Suprapubic skin (tissue), 4 donors: ENCODE measurements at places on chromosomes 3 and 15.

DNA sequence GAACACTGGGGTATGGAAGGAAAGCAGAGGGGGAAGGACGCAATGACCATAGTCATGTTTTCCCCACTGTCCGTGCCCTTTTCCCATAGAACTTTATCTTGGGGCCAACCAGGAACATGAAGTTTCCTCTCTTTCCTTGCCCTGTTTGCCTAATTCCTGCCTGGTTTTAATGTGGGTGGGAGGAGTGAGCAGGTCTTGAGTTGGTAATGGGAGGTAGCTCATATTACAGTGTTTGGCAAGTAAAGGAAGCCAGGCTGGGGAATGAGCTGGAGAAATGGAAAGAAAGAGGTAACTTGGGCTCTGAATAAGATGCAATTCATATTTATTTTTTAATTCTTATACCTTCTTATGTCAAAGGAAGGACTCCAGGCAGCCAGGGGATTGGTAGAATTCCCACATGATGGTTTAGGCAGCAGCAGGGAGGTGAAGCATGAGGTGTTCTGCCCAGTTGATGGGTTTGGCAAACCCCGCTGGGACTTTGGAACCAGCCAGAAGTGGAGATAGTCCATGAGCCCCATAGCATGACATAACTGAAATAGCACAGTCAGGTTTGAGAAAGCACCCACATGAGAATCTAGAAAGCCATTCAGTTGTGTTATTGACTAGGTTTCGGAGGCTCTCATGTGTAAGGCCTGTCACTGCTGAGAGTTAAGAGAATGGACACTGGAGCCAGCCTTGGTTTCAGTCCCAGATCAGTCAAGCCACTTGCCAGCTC lies 60.0 kb downstream of the CCK start:
- no peak overlapping the region for H3K27ac ChIP-seq
- H3K4me3 ChIP-seq = no peak overlapping the region
- peaks cover 80% of the 10 kb centered on the region for H3K36me3 ChIP-seq
- H3K4me1 ChIP-seq = no peaks in the 10 kb centered on the region

- H3K27me3 ChIP-seq = no peaks in the 10 kb centered on the region
- H3K27ac ChIP-seq = no peak overlapping the region
- no peaks in the 10 kb centered on the region for H3K4me1 ChIP-seq
- DNase-seq = no peak
- no peaks in the 10 kb centered on the region for H3K36me3 ChIP-seq
- H3K4me3 ChIP-seq = no peak overlapping the region
Measured at GRCh38 chr15:76070921-76071635, 11.3 kb downstream of the TMEM266 start.

DNA sequence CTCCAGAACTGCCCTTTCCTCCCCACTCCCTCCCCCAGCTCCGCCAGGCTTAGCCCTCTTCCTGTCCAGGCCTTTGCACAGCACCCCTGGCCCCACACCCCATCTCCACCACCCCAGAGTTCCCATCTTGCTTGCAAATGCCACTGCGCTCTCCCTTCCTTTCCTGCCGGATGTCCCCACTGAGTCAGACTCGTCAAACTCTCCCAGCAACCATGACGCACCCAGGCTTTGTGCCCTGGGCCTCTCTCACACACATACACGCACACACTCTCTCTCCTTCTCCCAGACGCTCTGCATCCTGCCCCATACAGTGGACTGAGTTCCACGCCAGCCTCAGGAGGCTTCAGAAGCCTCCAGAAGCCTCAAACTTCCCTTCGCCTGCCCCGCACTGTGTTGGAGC lies 2.8 kb upstream of the CCDC9B start:
- no peaks in the 10 kb centered on the region for H3K36me3 ChIP-seq
- H3K27me3 ChIP-seq = no peaks in the 10 kb centered on the region
- H3K4me1 ChIP-seq = peaks cover 62% of the 10 kb centered on the region
- H3K27ac ChIP-seq = peak overlapping the region; percentile 22
- no peak for DNase-seq
- no peak overlapping the region for H3K4me3 ChIP-seq

DNA sequence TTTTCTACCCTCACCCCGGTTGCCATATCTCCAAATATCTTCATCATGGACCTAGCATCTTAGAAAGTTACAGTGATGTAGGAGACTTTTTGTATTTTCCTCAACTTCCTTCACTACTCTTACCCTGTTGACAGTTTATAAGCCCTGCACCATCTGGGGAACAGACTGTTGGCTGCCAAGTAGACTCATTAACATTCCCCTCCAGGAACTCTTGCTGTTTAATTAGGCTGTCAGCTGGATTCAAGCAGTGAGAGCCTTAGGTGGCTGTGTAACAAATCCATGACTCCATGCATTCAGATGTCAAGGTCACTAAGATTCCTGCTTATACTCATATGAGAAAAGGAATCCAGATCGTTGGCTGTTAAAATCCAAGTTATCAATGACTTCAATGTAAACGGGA lies 198.3 kb downstream of the NAALADL2 start:
- no peaks in the 10 kb centered on the region for H3K4me1 ChIP-seq
- H3K4me3 ChIP-seq = no peak overlapping the region
- DNase-seq = no peak
- no peaks in the 10 kb centered on the region for H3K36me3 ChIP-seq
- no peak overlapping the region for H3K27ac ChIP-seq

DNA sequence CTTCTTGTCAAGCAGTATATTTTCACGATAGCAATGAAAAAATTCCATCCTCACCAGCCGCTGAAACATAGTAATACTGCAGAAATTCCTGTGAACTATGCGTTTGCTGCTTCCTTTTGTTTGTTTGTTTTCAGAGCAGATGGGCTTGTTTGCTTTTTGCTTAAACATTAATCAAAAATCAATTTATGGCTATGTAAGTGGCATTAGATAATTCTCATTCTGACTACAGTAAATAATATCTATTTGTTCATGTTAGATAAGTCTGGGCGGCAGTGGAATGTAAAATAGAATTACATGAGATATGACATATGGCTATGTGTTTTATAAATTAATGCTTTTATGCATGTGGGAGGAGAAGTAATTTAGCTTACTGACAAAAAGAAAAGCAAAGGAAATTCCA lies 163.7 kb downstream of the PGPEP1L start:
- H3K36me3 ChIP-seq = no peaks in the 10 kb centered on the region
- H3K4me1 ChIP-seq = peaks cover 7% of the 10 kb centered on the region
- H3K27me3 ChIP-seq = no peaks in the 10 kb centered on the region
- no peak for DNase-seq
- no peak overlapping the region for H3K4me3 ChIP-seq

DNA sequence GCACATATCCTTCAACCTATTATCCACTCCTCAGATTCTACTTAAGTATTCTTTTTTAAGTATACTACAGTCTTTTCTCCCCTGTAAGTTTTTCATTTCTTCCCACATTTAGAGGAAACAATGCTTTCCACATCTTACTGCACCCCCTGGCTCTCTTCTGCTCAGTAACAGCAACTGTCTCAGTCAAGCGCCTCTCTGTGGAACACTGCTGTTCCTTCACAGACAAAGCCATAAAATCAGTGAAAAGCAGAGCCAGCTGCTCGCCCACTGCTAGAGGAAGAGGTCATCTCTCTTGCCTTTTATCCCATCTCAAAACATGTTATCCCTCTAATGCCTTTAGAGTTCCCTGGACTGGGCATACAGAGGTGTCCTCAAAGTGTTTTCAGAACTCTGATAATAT lies 24.8 kb downstream of the SERP1 start:
- no peak overlapping the region for H3K4me3 ChIP-seq
- DNase-seq = no peak
- no peaks in the 10 kb centered on the region for H3K4me1 ChIP-seq
- H3K27ac ChIP-seq = no peak overlapping the region

- no peaks in the 10 kb centered on the region for H3K36me3 ChIP-seq
- peaks cover 29% of the 10 kb centered on the region for H3K4me1 ChIP-seq
Measured at GRCh38 chr15:85013785-85014184, 32.1 kb downstream of the PDE8A start.

- H3K4me3 ChIP-seq = no peak overlapping the region
- no peak for DNase-seq
- H3K27ac ChIP-seq = no peak overlapping the region
- H3K4me1 ChIP-seq = peaks cover 29% of the 10 kb centered on the region
- no peaks in the 10 kb centered on the region for H3K27me3 ChIP-seq
Measured at GRCh38 chr3:45128950-45129349, 17.2 kb downstream of the CDCP1 start.

- H3K27ac ChIP-seq = no peak overlapping the region
- no peak overlapping the region for H3K4me3 ChIP-seq
- H3K27me3 ChIP-seq = no peaks in the 10 kb centered on the region
- no peaks in the 10 kb centered on the region for H3K36me3 ChIP-seq
- DNase-seq = no peak
Measured at GRCh38 chr3:12973827-12974226, 99.4 kb downstream of the IQSEC1 start.

DNA sequence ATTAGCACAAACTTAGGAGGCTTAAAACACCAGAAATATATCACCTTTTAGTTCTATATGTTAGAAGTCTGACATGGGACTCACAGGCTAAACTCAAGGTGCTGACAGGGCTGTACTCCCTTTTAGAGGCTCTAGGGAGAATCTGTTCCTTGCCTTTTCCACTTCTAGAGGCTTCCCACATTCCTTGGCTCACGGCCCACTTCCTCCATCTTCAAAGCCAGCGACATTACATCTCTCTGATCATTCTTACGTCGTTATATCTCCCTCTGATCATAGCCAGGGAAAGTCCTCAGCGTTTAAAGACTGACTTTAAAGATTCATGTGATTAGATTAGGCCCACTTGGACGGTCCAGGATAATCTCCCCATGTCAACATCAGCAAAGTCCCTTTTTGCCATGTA lies 166.3 kb downstream of the GREM1 start:
- no peak overlapping the region for H3K27ac ChIP-seq
- H3K4me3 ChIP-seq = no peak overlapping the region
- no peaks in the 10 kb centered on the region for H3K36me3 ChIP-seq
- H3K27me3 ChIP-seq = no peaks in the 10 kb centered on the region

DNA sequence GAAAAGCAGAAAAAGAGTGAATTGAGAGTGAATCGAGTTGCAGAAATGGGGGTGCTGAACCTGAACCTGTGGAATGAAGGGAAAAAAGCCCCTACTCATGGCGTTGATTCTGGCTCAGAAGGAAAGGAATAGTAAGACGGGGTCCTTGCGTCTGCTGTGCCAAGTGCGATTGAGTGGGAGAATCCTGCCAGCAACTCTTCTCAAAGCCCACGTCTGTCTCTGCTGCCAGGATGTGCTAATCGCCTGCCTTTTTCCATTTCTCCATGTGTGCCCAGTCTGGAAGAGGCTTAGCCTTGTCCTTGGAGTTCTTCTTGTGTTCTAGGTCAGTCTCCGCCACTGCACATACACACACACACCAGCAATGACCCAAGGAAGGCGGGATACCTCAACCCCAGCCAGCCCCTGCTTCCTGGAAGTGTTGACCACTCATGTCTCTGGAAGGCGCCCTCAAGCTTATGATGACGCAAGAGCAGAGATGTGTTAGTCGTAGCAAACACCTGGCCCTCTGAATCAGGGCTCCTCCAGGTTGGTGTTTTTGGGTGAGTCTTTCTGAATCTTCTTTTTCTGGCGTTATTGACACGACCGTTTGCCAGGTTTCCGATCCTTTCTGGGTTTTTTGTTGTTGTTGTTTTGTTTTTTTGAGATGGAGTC lies 262.4 kb upstream of the PROK2 start:
- H3K36me3 ChIP-seq = no peaks in the 10 kb centered on the region
- DNase-seq = no peak
- H3K4me1 ChIP-seq = no peaks in the 10 kb centered on the region
- no peaks in the 10 kb centered on the region for H3K27me3 ChIP-seq

- H3K27ac ChIP-seq = no peak overlapping the region
- H3K27me3 ChIP-seq = no peaks in the 10 kb centered on the region
- H3K4me1 ChIP-seq = no peaks in the 10 kb centered on the region
Measured at GRCh38 chr3:81300324-81300927, 461.0 kb downstream of the GBE1 start.

DNA sequence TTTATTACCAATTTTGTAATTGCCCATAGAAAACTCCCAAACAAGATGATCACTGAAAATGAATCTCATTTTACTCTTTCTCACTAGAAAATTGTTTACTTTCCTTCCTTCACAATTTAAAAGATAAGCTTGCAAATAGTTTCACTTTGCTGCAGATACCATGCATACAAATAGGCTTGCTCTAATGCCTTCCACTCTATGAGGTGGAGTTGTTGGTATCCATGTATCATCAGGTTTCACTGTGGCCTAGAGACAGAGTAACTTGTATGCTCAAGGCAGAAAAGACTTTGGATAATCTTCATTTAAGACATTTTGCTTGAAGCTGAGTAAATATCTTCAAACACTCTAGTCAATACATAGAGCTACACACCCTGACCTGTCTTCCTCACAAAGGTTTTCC lies 60.8 kb downstream of the RYK start:
- H3K4me3 ChIP-seq = no peak overlapping the region
- no peaks in the 10 kb centered on the region for H3K27me3 ChIP-seq
- H3K36me3 ChIP-seq = peaks cover 45% of the 10 kb centered on the region
- H3K4me1 ChIP-seq = no peaks in the 10 kb centered on the region

DNA sequence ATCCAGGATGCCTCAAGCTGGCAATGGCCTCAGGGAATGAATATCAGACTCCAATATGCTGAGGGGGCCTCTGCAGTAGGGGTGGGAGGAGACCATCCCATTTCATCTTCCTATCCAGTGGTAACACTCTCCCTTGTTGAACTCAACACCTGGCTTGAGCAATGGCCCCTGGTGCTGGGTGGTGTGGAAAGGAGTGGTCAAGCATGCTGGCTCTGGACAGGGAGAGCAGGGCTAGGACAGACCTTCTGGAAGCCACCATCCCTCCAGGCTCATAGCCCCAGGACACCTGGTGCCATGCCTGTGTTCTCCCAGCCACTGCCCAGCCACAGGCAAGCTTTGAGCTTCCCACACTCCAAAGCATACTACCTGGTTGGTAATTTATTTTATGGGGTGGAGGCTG lies 9.6 kb downstream of the DNAH1 start:
- no peaks in the 10 kb centered on the region for H3K4me1 ChIP-seq
- peaks cover 4% of the 10 kb centered on the region for H3K36me3 ChIP-seq
- H3K4me3 ChIP-seq = no peak overlapping the region
- H3K27ac ChIP-seq = no peak overlapping the region

DNA sequence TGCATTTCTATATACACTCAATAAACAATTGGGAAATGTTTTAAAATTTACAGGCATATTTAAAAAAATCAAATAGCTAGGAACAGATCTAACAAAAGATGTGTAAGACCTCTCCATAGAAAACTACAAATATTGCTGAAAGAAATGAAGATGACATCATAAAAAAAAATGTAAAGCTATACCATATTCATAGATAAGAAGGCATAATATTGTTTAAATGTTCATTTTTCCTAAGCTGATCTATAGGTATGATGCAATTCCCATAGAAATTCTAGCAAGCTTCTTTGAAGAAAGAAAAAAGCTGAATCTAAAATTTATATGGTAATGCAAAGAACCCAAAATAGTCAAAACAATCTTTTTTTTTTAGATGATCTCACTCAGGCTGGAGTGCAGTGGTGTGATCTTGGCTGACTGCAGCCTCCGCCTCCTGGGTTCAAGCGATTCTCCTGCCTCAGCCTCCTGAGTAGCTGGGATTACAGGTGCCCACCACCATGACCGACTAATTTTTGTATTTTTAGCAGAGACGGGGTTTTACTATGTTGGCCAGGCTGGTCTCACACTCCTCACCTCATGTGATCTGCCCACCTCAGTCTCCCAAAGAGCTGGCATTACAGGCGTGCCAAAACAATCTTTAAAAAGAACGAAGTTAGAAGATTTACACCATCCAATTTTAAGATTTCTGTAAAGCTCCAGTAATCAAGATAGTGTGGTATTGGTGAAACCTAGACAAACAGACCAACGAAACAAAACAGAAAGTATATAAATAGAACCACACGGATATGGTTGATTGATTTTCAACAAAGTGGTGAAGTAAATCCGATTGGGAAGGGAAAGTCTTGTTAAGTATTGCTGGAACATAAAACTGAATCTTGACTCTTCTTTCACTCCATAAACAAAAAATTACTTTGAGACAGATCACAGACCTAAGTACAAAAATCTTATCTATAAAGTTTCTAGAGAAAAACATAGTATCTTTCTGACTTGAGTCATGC lies 6.3 kb upstream of the BHLHE40 start:
- H3K4me1 ChIP-seq = peaks cover 19% of the 10 kb centered on the region
- no peaks in the 10 kb centered on the region for H3K36me3 ChIP-seq
- no peak overlapping the region for H3K4me3 ChIP-seq
- no peak overlapping the region for H3K27ac ChIP-seq
- DNase-seq = no peak
